HCT116 (cell line): ENCODE measurements at places on chromosomes 13 and 19. TPM values are rescaled to one million over a fixed set of nuclear protein-coding genes. Genes with fewer than 3 reads are reported as not detected.
A peak's percentile ranks its signal among the peaks of the same experiment; 100 is the strongest.

DNA sequence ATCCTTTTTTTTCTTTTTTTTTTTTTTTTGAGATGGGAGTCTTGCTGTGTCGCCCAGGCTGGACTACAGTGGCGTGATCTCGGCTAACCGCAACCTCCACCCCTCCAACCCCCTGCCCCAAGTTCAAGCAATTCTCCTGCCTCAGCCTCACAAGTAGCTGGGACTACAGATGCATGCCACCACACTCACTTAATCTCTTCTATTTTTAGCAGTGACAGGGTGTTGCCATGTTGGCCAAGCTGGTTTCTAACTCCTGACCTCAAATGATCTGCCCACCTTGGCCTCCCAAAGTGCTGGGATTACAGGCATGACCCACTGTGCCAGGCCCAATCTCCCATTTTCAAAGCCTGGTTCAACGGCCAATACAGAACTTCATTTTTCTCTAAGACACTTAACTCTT lies 9.1 kb downstream of the FOXO1 start:
- H3K36me3 ChIP-seq, result no peaks in the 10 kb centered on the region
- peaks cover 5% of the 10 kb centered on the region; the same call in 1 of the 2 replicates for H3K4me1 ChIP-seq
- H3K27me3 ChIP-seq, result no peaks in the 10 kb centered on the region
- no peak overlapping the region for H3K4me3 ChIP-seq
- no peak overlapping the region for H3K27ac ChIP-seq

DNA sequence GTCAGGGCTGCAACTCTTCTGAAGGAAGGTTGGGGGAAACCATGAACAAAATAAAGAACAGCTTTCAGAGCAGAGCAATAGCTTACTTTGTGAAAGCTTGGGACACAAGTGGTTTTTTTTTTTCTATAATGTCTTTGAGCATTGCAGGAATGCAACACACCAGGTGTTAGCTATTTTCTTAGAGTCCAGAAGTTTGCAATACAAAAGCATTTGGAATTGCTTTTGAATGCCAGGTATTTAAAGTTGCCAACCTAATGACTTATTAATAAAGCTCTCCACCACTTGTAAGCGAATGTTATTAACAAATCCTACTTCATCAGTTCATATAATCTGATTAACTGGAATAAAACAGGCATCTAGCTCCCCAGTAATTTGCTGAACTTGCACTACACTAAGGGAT lies 172.6 kb downstream of the NUFIP1 start:
- H3K27me3 ChIP-seq, result no peaks in the 10 kb centered on the region
- peak overlapping the region; percentile 44; the same call in 1 of the 2 replicates for H3K27ac ChIP-seq
- H3K4me3 ChIP-seq, result no peak overlapping the region
- H3K36me3 ChIP-seq, result no peaks in the 10 kb centered on the region

LGALS7B gene
- 2.4 TPM for total RNA-seq

SBK2 gene
- total RNA-seq, result 0.30 TPM
